ENCODE measurements at places on chromosomes 4 and X.

DNA sequence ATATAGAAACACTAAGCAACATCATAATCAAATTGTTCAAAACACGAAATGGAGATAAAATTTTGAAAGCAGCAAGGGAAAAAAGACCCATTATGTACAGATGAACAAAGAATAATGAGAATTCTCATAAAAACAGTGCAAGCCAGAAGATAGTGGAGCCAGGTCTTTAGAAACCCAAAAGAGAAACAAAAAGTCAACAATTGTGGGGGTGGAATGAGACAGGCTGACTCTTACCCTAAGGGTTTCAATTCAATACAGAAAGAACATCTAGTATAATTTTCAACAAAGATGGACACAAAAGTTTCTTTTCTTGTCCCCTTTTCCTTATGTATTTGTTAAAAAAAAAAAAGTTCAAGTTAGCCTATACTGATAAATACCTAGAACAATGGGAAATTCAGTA lies 34.0 kb upstream of the MAGEB2 start:
- DNase-seq = no peak
- no peaks in the 10 kb centered on the region for H3K27me3 ChIP-seq
- no peaks in the 10 kb centered on the region for H3K36me3 ChIP-seq
- no peak overlapping the region for H3K27ac ChIP-seq
- H3K4me1 ChIP-seq = no peaks in the 10 kb centered on the region

DNA sequence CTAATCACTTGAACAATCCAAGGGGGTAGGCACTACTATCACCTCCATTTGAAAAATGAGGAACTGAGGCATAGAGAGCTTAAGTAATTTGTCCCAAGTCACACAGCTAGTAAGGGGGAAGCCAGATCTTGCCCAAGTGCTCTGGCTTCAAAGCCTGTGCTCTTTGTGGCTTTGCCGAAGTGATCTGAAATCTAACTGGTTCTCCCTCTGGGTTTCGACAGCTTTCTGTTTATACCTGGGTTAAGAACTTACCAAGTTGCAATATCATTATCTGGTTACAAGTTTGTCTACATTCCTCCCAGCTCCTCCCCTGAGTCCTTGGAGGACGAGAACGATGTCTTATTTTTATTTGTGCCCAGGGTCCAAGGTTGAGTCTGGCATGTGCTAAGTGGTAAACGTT lies 125.3 kb upstream of the RAI2 start:
- no peak overlapping the region for H3K27ac ChIP-seq
- no peaks in the 10 kb centered on the region for H3K4me1 ChIP-seq
- no peaks in the 10 kb centered on the region for H3K27me3 ChIP-seq

- peaks cover 3% of the 10 kb centered on the region for H3K27me3 ChIP-seq
- H3K27ac ChIP-seq = no peak within 1 kb of the TSS
- H3K4me1 ChIP-seq = no peaks in the 10 kb centered on the region
- no peaks in the 10 kb centered on the region for H3K36me3 ChIP-seq
- DNase-seq = no peak
- peak within 1 kb of the TSS; percentile 24 for H3K4me3 ChIP-seq
Observed at GRCh38 chr4:162163892-162164759, at the start of gene FSTL5. FSTL5 (minus strand) TSS chr4:162164000; CDS start chr4:162111396, 52,604 bp downstream.

DNA sequence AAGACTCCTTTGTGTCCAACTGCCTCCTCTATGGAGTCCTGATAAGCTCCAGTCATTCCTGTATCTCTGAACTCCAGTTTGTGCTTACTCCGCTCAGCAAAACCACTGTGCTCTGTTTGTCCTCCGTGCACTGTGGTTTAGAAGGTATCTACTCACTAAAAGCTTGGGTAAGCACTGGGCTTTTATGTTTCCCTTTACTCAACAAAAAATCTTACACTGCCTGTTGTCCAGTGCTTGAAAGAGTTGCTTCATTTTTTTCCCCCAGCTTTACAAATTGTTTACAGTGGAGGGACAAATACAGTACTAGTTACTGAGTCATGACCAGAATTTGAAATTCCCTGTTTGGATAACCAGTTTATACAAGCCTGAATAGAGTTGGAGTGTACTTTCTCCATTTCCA lies 545.3 kb upstream of the FAT1 start:
- H3K4me3 ChIP-seq = no peak overlapping the region
- no peaks in the 10 kb centered on the region for H3K27me3 ChIP-seq
- H3K4me1 ChIP-seq = no peaks in the 10 kb centered on the region
- no peaks in the 10 kb centered on the region for H3K36me3 ChIP-seq

- no peak overlapping the region for H3K4me3 ChIP-seq
- H3K36me3 ChIP-seq = no peaks in the 10 kb centered on the region
- H3K27me3 ChIP-seq = no peaks in the 10 kb centered on the region
- H3K27ac ChIP-seq = no peak overlapping the region
Observed at GRCh38 chrX:85031505-85031904, 27.8 kb downstream of the APOOL start.

GRCh38 chr4:39571054-39571453 lies 43.8 kb upstream of the UGDH start:
- H3K27me3 ChIP-seq = no peaks in the 10 kb centered on the region
- peaks cover 11% of the 10 kb centered on the region for H3K4me1 ChIP-seq
- no peak overlapping the region for H3K27ac ChIP-seq
- H3K36me3 ChIP-seq = peaks cover 13% of the 10 kb centered on the region

- H3K4me3 ChIP-seq = no peak overlapping the region
- no peak overlapping the region for H3K27ac ChIP-seq
- no peak for DNase-seq
Observed at GRCh38 chr4:174544496-174544895, 22.2 kb upstream of the HPGD start.

GRCh38 chr4:138307319-138307718 lies 65.2 kb upstream of the SLC7A11 start:
- no peaks in the 10 kb centered on the region for H3K36me3 ChIP-seq
- H3K27ac ChIP-seq = no peak overlapping the region
- H3K4me3 ChIP-seq = no peak overlapping the region
- peaks cover 3% of the 10 kb centered on the region for H3K4me1 ChIP-seq

DNA sequence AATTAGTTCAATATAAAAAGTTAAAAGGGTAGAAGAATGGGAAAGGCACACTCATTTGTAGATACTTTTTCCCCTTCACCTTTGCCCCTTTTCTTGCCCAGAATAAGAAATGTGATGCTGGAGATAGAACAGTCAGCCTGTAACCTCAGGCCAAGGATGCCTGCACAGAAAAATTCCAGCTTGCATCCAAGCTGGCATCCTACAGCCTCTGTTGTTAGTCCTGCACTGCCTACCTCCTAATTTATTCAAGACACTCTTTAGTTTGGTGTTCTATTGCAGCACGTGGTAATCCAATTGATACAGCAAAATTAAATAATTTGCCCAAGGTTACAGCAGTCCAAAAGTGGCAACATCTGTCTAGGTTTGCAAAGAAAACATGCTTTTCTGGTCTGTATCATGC lies 9.7 kb upstream of the USO1 start:
- DNase-seq = no peak
- H3K4me3 ChIP-seq = no peak overlapping the region
- peaks cover 7% of the 10 kb centered on the region for H3K4me1 ChIP-seq
- H3K27ac ChIP-seq = no peak overlapping the region
- no peaks in the 10 kb centered on the region for H3K36me3 ChIP-seq

DNA sequence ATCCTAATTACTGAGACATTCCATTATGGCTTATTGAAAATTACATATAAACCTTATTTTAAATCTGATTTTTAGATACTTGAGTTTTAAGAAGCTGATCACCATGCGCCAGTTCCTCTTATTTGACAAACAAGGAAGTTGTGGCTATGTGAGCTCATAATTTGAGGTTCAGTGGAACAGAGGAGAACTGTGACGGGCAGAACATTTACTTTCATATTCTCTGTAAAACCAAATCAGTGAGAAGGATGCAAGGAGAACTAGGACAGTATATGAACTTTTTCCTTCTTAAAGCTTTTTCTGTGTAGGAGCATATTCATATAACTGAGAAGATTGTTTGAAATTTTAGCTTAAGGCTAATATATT lies 25.3 kb downstream of the STIM2 start:
- no peak for DNase-seq
- H3K36me3 ChIP-seq = no peaks in the 10 kb centered on the region
- H3K4me1 ChIP-seq = peaks cover 10% of the 10 kb centered on the region
- H3K27ac ChIP-seq = no peak overlapping the region
- no peak overlapping the region for H3K4me3 ChIP-seq
- H3K27me3 ChIP-seq = no peaks in the 10 kb centered on the region

GRCh38 chr4:186104890-186105646 lies 564 bp downstream of the FAM149A start:
- H3K27me3 ChIP-seq = peaks cover 8% of the 10 kb centered on the region
- DNase-seq = no peak
- H3K27ac ChIP-seq = no peak overlapping the region
- no peaks in the 10 kb centered on the region for H3K36me3 ChIP-seq

- peak overlapping the region; percentile 62 for H3K27ac ChIP-seq
- no peak overlapping the region for H3K4me3 ChIP-seq
- H3K36me3 ChIP-seq = no peaks in the 10 kb centered on the region
- DNase-seq = no peak
- H3K27me3 ChIP-seq = no peaks in the 10 kb centered on the region
Observed at GRCh38 chr4:26140150-26140898, 180.5 kb upstream of the RBPJ start.

- H3K4me1 ChIP-seq = no peaks in the 10 kb centered on the region
- H3K36me3 ChIP-seq = no peaks in the 10 kb centered on the region
- no peak for DNase-seq
- no peaks in the 10 kb centered on the region for H3K27me3 ChIP-seq
- no peak overlapping the region for H3K4me3 ChIP-seq
Observed at GRCh38 chrX:83469551-83469950, 38.5 kb upstream of the POU3F4 start.

- no peak overlapping the region for H3K27ac ChIP-seq
- no peaks in the 10 kb centered on the region for H3K4me1 ChIP-seq
- H3K4me3 ChIP-seq = no peak overlapping the region
- no peak for DNase-seq
Observed at GRCh38 chr4:97235521-97235920, 907.8 kb downstream of the STPG2 start.

GRCh38 chr4:9969526-9970398 lies 51.5 kb downstream of the SLC2A9 start:
- peaks cover 2% of the 10 kb centered on the region for H3K4me1 ChIP-seq
- no peaks in the 10 kb centered on the region for H3K36me3 ChIP-seq
- no peak overlapping the region for H3K27ac ChIP-seq
- DNase-seq = no peak
- no peak overlapping the region for H3K4me3 ChIP-seq

- no peaks in the 10 kb centered on the region for H3K4me1 ChIP-seq
- H3K36me3 ChIP-seq = no peaks in the 10 kb centered on the region
- no peak overlapping the region for H3K4me3 ChIP-seq
- H3K27ac ChIP-seq = no peak overlapping the region
- no peaks in the 10 kb centered on the region for H3K27me3 ChIP-seq
Observed at GRCh38 chr4:129602447-129602846, 506.5 kb downstream of the C4orf33 start.

DNA sequence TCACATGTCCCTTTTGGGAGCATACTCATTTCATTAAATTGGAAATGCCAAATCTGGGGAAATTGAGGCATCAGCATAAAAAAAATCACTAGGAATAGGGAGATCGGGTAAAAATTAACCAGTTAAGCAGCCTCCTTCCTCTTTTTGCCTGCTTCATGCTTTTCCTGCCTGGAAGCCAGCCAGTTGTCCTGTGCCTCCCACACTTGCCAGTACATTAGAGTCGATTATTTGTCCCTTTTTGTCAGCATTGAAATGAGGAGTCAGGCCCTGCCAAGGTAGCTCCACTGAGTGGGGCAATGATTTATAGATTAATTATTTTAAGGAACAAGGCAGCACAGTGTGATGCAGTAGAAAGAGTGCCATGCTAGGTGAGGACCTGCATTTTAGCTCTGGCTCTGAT lies 55.3 kb downstream of the SH2D1A start:
- no peak for DNase-seq
- H3K36me3 ChIP-seq = no peaks in the 10 kb centered on the region
- H3K4me1 ChIP-seq = no peaks in the 10 kb centered on the region
- H3K27me3 ChIP-seq = no peaks in the 10 kb centered on the region
- no peak overlapping the region for H3K4me3 ChIP-seq
- H3K27ac ChIP-seq = no peak overlapping the region

DNA sequence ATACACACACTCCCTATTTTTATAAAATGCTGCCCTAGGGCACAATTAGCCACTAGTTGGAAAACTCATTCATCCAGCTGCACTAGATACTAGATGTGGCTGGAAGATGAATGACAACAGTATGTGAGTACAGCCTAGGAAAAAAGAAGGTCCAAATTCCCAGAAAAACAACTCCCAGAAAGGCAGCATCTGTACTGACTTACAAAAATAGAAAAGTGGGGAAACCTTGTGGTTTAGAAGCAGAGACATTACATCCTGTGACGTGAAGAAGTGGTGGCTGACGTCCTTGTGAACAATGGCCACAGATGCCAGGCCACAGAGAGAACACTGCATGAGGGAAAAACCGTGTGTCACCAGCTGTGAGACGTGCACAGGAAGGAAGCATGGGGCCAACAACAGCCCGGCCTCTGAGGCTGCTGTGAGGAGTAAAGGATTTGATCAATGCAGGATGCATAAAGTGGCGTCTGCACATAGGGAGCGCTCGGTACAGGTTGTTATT lies 81.2 kb downstream of the SPRY1 start:
- H3K36me3 ChIP-seq = no peaks in the 10 kb centered on the region
- H3K27me3 ChIP-seq = no peaks in the 10 kb centered on the region
- DNase-seq = no peak
- H3K4me3 ChIP-seq = no peak overlapping the region
- H3K4me1 ChIP-seq = no peaks in the 10 kb centered on the region

- no peak for DNase-seq
- H3K27me3 ChIP-seq = no peaks in the 10 kb centered on the region
- H3K4me3 ChIP-seq = no peak overlapping the region
Observed at GRCh38 chr4:147117431-147117830, 171.8 kb upstream of the TTC29 start.

GRCh38 chr4:183602557-183603027 lies 56.4 kb downstream of the RWDD4 start:
- H3K27me3 ChIP-seq = no peaks in the 10 kb centered on the region
- DNase-seq = no peak
- no peak overlapping the region for H3K27ac ChIP-seq
- no peaks in the 10 kb centered on the region for H3K4me1 ChIP-seq
- H3K4me3 ChIP-seq = no peak overlapping the region

DNA sequence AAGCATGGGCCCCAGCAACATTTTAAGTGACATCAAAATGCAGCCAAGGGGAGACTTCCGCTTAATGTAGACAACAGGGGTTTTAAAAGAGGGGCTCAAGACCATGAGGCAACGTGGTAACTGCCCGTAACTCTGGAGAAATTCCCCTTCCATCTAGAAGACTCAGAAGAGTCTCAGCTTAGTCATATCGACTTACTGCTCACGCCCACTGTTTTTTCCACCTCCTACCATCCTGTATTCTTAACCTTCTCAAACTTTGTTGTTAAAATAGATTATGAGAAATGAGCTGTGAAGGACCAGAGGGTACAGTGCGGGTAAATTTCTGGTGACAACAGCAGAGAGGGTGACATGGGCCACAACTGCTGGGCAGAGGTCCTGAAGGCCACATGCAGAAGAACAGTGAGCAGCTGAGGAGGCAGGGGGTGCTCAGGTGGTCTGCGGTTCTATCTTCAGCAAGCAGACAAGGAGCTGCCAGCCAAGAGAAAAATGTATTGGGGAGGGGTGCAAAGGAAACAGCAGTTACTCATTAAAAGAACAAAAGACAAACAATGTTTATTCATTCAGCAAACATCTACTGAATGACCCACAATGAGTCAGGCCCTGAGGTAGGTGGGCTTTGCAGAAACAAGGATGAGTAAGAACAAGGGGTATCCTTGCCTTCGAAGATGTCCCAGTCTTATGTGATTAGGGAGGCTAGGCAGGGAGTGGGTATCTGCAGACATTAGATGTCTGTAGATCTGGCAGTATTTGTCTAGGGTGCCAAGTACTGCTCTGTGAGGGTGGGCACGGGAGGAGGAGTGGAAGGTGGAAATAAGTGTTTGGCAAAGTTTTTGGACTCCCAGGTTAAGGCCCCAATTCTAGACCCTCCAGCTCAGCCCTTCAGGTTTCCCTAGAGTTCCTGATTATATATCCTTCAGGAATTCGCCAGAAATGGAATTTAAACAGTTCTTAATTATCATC lies 175.3 kb downstream of the TSPAN5 start:
- H3K36me3 ChIP-seq = no peaks in the 10 kb centered on the region
- H3K4me1 ChIP-seq = no peaks in the 10 kb centered on the region
- H3K27ac ChIP-seq = no peak overlapping the region
- H3K27me3 ChIP-seq = no peaks in the 10 kb centered on the region
- DNase-seq = no peak

Data from suprapubic skin (tissue), 4 donors.